Osteocyte (in vitro differentiated cells): ENCODE measurements at places on chromosomes 6 and 20. TPM values are rescaled to one million over a fixed set of nuclear protein-coding genes. Genes with fewer than 3 reads are reported as not detected.

PPP1R10 gene
- total RNA-seq: 82.1 and 87.6 TPM in 2 replicates

TGM3 gene
- total RNA-seq: not detected in 2 replicates

TREM1 gene
- not detected in 2 replicates for total RNA-seq

TCF15 gene
- total RNA-seq: not detected in 2 replicates

SCRT2 gene
- total RNA-seq: not detected in 2 replicates

BLTP3A gene
- total RNA-seq: 18.4 and 20.0 TPM in 2 replicates

TRIM38 gene
- 8.0 and 8.4 TPM in 2 replicates for total RNA-seq

DDR1 gene
- 130 and 146 TPM in 2 replicates for total RNA-seq

CLPSL2 gene
- not detected in 2 replicates for total RNA-seq

C4A gene
- 13.5 and 15.2 TPM in 2 replicates for total RNA-seq

ASIP gene
- total RNA-seq: not detected in 2 replicates

GPR6 gene
- not detected in 2 replicates for total RNA-seq

MYL9 gene
- 197 and 200 TPM in 2 replicates for total RNA-seq

BEND3 gene
- 4.4 and 4.5 TPM in 2 replicates for total RNA-seq

ADGB gene
- total RNA-seq: not detected in 2 replicates

ARFRP1 gene
- total RNA-seq: 46.1 and 46.7 TPM in 2 replicates

GSTA1 gene
- total RNA-seq: not detected in 2 replicates

TMEM200A gene
- total RNA-seq: 11.2 and 11.5 TPM in 2 replicates

TNNC2 gene
- total RNA-seq: 1.2 TPM in 1 of 2 replicates, not detected in the other

CRYBG1 gene
- 2.3 and 2.4 TPM in 2 replicates for total RNA-seq

NRN1 gene
- total RNA-seq: 0.21 TPM in 1 of 2 replicates, not detected in the other

MEI4 gene
- total RNA-seq: not detected in 2 replicates

LHFPL5 gene
- total RNA-seq: not detected in 2 replicates

PPP1R3G gene
- 0.29 and 0.40 TPM in 2 replicates for total RNA-seq

GJA10 gene
- total RNA-seq: not detected in 2 replicates
